ENCODE measurements at places on chromosomes 7 and 10.
A peak's percentile ranks its signal among the peaks of the same experiment; 100 is the strongest.

DNA sequence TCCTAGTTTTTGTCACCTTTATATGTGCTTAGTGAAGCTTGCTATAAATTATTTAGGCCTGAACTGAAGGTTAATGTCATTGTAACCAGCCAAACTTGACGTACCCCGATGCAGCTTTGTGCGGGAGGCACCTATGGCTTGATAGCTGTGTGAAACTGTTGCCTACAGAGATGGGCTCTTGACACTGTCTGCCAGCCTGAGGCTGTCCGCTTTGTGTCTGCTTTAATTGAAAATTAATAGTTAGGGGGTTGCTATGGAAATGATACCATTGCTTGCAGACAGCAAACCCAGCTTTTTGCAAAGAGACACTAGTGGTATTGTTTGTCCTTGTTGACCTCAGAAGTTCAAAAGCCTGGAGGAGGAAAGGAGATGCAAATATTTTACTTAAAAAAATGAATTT, 2.1 kb upstream of the FOXP2 start:
- DNase-seq = no peak

DNA sequence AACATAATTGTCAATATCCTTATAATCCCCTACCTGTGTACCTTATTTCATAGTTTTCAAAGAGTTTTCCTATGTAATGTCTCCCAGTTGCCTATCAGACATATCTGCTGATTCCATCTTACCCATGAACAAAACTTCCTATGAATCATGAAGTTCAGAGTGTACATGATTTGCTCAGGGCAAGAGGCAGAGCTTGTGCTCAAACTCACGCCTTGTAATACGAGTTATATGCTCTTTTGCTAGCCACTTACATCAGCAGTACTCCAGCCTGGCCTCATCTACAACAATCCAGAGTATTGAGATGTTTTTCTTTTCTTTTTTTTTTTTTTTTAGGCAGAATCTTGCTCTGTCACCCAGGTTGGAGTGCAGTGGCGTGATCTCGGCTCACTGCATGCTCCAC, 11.8 kb downstream of the PKD2L1 start:
- DNase-seq = no peak

GRCh38 chr10:75035975-75036708, 75.3 kb upstream of the SAMD8 start:
- DNase-seq = no peak

DNA sequence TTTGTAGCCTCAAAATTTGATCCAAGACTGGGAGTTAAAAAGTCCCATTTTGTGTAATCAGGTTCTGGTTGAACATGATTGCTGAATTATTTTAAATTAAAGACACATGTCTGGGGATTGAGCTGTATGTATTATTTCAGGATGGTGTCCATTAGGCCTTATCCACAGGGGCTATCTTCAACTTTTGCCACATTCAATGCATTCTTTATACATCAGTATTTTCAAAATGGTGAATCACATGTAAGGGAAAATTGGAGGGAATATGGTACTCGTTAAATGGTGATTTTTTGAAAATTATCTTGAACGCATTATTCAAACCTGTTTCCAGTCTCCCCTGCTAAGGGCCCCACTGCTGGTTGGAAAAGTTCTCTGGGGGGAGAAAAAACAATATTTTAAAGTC, 367.7 kb upstream of the NPVF start:
- DNase-seq = no peak

- no peak for DNase-seq
Measured at GRCh38 chr7:43747328-43748105, 11.0 kb upstream of the BLVRA start.

GRCh38 chr7:142711746-142712616, 37.3 kb upstream of the PRSS1 start:
- DNase-seq = peak; percentile 53

GRCh38 chr7:117637937-117638336, 158.1 kb downstream of the CFTR start:
- DNase-seq = no peak

DNA sequence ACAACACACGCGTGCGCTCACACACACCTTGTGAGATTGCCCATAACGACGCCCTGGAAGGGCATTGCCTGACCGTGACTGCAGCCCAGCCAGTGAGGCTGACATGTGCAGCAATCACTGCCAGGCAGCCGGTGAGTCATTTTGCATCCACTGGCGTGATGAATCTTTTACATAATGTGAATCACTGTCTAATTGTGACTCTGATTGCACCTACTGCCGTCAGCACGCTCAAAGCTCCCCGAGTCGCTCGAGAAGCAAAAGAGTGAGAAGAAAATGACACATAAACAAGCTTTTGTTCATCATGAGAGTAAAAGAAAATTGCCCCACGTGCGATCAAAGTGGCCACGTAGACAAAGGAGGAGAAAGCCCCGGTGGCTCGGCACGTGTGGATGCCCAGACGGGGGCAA, 117.4 kb upstream of the PFKP start:
- no peak for DNase-seq

GRCh38 chr10:75870039-75870645, 438.7 kb downstream of the LRMDA start:
- no peak for DNase-seq

DNA sequence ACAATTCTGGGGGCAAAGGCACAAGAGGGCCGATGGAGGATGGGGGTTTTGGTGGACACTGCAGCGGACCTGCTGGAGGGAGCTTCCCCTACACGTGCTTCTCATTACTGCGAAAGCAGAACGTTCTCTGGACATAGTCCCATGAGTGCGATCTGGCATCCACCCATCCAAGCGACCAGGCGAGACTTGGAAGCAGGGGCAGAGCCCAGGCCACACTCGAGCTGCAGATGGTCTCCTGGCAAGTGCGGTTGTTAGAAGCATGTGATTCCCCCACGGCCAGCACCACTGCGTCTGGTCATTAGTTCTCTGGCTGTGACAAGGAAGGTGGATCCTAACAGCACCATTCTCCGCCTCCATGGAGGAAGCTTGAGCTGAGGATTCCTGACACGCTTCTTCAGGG, 118.4 kb upstream of the TCERG1L start:
- DNase-seq = no peak

- no peak for DNase-seq
Measured at GRCh38 chr10:120403109-120403508, 53.9 kb upstream of the PLPP4 start.

DNA sequence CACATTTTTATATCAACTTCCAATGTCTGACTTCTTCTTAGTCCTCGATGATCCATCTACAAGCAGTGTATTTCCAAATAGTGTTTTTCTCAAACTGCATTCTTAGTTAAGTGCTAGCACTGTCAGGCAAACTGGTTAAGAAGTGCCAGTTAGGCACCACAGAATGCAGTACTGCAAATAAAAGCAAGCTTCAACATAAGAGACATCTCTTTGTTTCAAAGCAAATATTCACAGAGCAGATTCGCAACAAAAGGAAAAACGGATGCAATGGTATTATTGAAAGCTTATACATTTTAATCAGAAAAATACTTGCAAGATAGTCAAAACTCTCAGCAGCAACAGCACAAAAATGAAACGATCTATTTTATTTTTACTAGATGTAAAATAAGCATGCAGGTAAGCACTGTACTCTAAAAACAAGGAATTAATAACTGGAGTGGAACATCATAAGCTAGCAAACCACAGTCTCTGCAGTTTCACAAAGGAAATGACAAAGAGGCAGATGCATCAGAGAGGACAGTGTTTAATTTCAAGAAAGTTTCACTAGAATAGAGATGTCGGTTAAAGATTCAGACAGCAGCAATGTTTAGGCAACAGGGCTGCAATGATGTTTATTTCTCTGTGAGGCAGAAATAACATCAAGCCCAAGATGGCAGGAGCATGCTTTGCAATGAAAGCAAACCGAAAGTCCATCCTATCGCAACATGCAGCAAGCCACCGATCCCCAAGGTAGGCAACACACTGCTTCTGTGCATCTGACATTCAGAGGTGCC, 82.0 kb downstream of the FGFR2 start:
- no peak for DNase-seq

GRCh38 chr7:88083883-88084282, 136.0 kb downstream of the SRI start:
- DNase-seq = no peak

DNA sequence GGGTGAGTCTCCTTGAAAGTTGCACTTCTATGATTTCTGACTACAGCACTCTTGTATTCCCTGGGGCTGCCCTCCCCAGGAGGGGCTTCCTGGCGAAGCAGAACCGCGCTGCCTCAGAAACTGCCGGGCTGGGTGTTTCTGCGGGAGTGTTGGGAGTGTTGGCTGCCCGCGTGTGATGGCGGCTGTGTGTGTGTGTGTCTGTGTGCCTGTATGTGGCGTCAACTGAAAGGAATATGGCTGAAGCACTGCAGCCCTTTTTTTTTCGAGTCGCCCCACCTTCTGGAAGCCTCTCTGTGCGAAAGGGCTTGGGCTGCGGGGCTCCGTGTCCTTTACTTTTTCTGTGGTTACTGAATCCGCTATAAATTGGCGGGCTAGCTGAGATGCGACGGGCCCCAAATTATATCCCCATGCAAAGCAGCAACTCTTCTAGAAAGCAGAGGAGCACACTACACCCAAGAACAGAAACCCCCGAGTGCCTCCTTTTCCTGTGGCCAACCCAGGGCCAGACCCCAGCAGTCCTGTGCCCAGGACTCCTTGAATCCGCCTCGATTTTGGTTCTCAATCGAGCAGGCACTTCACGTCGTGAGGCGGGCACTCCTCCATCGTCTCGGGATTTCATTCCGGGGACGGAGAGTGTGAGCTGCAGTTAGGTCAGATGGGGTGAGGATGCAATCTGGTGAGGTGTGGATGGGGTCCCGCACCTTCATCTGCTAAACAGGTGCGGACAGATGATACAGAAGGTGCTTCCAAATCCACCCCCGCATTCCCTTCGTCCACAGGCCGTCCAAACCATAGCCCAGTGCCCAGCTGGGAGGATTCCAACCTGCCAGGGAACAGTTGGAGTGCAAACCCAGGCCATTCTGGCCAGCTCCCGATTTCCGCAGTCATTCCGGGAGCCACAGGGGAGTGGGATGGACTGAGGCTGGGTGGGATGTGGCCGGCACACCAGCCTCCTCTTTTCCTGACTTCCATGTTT, 22.5 kb upstream of the ZNF273 start:
- no peak for DNase-seq

- no peak for DNase-seq
Measured at GRCh38 chr7:5425507-5426225, 2.0 kb upstream of the TNRC18 start.
